Fibroblast of gingiva (primary cell): ENCODE measurements at places on chromosomes 13 and 19.

DNA sequence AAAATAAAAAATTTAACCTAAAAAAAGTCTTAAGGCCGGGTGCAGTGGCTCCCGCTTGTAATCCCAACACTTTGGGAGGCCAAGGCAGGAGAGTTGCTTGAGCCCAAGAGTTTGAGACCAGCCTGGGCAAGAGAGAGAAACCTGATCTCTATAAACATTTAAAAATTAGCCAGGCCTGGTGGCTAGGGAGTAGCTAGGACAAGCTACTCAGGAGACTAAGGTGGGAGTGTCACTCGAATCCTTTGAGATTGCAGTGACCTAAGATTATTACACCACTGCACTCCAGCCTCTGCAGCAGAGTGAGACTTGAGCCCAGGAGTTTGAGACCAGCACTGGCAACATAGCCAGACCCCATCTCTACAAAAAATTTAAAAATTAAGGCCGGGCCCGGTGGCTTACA lies 1.1 kb downstream of the CCDC97 start:
- no peak for DNase-seq

GRCh38 chr19:28504139-28504538 lies 708.8 kb downstream of the UQCRFS1 start:
- no peak for DNase-seq

DNA sequence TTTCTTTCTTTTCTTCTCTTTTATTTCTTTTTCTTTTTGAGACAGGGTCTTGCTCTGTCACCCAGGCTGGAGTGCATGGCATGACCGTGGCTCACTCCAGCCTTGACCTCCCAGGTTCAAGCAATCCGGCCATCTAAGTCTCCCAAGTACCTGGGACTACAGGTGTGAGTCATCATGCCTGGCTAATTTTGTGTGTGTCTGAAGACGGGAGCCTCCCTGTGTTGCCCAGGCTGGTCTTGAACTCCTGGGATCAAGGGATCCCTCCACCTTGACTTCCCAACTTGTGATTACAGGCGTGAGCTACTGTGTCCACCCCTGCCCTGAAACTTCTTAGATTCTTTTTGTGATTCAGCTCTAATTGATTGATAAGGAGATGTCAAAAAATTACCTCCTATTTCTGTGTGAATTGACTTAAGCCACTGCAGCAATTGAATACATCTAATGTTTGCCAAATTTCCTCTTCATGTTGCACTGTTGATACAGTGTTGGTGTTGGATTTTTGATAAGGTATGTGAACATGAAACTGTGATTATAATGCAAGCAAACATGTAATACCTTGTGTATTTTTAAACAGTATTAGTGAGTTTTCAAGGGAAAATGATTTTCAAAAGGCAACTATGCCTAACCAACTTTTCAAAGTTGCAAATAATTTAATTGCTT lies 22.6 kb downstream of the KLF5 start:
- DNase-seq = no peak

GRCh38 chr13:25839371-25839770 lies 212.4 kb downstream of the SHISA2 start:
- DNase-seq = no peak

- DNase-seq = peak; percentile 30
Measured at GRCh38 chr13:27450921-27451471, 632 bp upstream of the MTIF3 start.

DNA sequence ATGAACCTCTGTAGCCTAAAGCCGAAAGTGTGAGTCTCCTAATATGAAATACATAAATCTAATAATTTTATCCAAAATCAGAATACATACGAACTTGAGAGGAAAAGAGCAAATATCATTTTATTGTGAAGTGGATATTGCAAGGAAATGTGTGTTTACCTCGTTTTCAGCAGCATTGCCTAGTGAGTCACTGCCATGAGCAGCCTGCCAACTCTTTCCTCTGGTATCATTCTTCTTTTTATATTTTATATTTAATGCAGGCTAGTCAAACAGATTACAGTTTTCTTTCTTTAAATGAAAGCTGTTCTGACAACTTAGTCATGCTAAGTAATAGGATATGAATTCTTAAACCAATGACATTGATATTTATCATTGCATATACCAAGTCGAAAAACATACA lies 44.2 kb downstream of the EDNRB start:
- DNase-seq = peak; percentile 65

DNA sequence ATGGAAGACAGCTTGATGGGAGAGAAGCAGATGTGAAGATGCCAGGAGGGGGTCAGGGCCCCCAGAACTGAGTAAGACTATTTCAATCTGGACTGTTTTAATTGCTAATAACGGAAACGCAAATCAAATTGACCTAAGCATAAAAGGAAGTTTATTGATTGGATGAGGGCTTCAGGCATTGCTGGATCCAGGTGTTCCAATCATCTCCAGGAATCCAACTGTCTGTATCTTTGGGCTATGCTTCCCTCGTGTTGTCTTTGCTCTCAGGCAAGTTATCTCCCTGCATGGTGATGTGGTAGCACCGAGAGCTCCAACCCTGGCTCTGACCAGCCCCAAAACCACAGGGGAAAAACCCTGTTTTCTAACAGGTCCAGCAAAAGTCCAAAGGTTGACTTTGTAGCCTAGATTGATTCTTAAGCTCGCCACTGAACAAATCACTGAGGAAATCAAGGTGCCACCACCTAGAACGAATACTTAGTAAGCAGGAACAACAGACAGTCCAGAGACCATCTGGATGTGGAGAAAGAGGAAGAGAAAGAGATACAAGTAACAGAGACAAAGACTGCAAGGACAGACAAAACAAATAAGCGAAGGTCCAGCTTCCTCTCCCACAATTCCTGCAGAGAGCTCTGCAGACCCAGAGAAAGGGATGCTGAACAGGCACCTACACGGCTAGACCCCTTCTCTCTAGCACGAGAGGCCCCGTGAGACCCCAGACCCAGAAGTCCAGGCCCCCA lies 1.2 kb upstream of the C19orf81 start:
- no peak for DNase-seq

- DNase-seq = peak; percentile 31
Measured at GRCh38 chr13:75705395-75705794, 69.3 kb downstream of the LMO7 start.

- no peak for DNase-seq
Measured at GRCh38 chr19:16042533-16043085, 33.7 kb upstream of the TPM4 start.

GRCh38 chr19:8110931-8111330 lies 38.5 kb downstream of the FBN3 start:
- DNase-seq = no peak

DNA sequence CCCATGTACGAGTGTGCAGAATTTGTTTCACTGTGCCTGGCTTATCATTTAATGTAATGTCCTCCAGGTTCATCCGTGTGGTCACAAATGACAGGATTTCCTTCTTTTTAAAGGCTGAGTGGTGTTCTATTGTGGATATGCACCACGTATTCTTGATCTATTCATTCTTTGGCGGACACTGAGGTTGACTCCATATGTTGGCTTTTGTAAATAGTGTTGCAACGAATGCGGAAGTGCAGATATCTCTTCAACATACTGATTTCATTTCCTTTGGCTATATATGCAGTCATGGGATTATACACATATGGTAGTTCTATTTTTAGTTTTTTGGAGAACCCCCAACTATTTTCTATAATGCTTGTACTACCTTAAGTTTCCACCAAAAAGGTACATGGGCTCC lies 13.0 kb downstream of the OR7A5 start:
- DNase-seq = no peak

DNA sequence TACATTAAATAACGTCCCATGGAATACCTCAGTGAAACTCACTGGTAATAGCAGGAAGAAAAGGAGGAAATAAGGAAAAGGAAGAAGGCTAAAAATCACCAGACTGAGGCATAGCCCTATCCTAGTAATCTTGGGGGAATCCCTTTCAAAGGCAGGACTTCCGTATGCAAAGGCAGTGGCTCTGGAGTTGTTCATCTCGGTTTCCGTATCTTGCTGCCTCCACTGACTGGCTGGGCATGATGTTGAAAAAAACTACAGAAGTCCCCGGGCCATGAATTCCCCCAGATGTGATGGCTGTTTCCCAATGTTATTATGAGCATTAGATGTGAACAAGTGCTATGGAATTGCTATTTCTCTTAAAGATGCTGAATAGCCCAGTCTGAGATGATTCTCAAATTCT lies 5.5 kb downstream of the FPR2 start:
- no peak for DNase-seq

- DNase-seq = no peak
Measured at GRCh38 chr13:99040536-99041131, 62.8 kb upstream of the DOCK9 start.

DNA sequence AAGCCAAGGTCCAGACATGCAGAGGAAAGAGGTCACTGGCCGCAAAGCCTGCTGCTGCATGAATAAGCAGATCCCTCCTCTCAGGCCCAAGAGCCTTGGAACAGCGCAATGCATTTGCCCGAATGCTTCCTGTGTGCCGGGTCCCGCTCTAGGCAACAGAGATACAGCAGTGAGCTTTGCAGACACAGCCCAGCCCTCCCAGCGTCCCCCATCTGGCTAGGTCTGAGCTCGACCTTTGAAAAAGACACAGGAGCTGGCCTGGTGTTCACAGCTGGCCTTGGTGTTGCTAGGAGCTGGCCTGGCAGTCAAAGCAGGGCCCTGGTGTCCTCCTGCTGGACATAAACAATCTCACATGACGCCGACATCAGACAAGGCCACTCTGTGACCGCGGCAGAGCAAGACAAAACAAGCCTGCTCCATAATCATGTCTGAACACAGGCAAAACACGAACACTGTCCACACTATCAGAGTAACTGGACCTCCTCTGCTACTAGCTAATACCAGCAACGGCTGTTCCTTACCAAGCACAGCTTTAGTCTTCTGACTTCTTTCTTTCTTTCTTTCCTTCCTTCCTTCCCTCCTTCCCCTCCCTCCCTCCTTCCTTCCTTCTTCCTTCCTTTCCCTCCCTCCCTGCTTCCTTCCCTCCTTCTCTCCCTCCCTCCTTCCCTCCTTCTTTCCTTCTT lies 5.7 kb upstream of the PEX11G start:
- no peak for DNase-seq

DNA sequence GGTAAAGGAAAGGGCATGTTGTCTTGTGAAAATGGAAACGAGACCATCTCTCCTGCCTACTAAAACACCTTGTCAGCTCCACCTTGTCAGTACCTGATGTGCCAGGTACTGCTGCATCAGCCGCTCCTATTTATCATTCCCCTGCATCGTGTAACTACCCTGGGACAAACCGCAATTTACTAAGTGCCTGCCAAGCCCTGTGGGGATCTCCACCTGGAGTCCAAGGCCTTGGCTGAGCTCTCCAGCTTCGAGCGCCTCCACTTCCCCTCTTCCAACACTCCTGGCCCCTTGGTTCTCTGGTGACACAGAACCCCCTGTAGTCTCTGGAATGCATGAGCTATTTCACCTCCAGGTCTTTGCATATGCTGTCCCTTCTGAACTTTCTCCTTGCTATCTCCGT lies 25.9 kb upstream of the CCNP start:
- no peak for DNase-seq
